ENCODE measurements at places on chromosomes 1 and 21. TPM values are rescaled to one million over a fixed set of nuclear protein-coding genes. Genes with fewer than 3 reads are reported as not detected.

RGS21 gene
- total RNA-seq = not detected

DNA sequence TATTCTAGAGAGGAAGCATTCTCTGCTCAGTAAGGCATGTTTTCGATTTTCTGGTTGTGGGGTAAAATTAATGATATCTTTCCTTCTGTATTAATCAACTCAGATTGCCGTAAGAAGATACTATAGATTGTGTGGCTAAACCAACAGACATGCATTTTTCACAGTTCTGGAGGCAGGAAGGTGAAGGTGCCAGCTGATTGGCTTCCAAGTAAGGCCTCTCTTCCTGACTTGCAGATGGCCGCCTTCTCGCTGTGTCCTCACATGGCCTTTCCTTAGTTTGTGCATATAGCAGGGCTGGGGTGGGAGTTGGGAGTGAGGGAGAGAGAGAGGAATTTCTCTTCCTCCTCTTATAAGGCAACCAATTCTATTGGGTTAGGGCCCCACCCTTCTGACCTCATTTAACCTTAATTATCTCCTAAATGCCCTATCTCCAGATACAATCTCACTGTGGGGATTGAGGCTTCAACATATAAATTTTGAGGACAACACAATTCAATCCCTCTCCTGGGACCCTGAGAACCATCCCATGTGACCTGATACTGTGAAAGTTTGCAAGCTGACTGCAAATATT lies 52.3 kb upstream of the MRPS6 start:
- no peaks in the 10 kb centered on the region for H3K27me3 ChIP-seq
- no peaks in the 10 kb centered on the region for H3K36me3 ChIP-seq
- no peak overlapping the region for H3K27ac ChIP-seq
- no peaks in the 10 kb centered on the region for H3K4me1 ChIP-seq
- DNase-seq = no peak
- no peak overlapping the region for H3K4me3 ChIP-seq

RCSD1 gene
- total RNA-seq = 5.1 TPM

PEAR1 gene
- 9.8 TPM for total RNA-seq

LINGO4 gene
- 0.32 TPM for total RNA-seq

CLCNKA gene
- total RNA-seq = not detected

- no peak overlapping the region for H3K4me3 ChIP-seq
- no peaks in the 10 kb centered on the region for H3K27me3 ChIP-seq
- no peak for DNase-seq
- H3K4me1 ChIP-seq = peaks cover 64% of the 10 kb centered on the region
Measured at GRCh38 chr1:231232870-231233734, 7.9 kb upstream of the GNPAT start.

- H3K4me3 ChIP-seq = no peak overlapping the region
- H3K4me1 ChIP-seq = no peaks in the 10 kb centered on the region
- H3K36me3 ChIP-seq = no peaks in the 10 kb centered on the region
- no peak for DNase-seq
- H3K27me3 ChIP-seq = no peaks in the 10 kb centered on the region
Measured at GRCh38 chr1:65398083-65398482, 22.4 kb upstream of the LEPR start.

ORC1 gene
- total RNA-seq = 2.9 TPM

DNA sequence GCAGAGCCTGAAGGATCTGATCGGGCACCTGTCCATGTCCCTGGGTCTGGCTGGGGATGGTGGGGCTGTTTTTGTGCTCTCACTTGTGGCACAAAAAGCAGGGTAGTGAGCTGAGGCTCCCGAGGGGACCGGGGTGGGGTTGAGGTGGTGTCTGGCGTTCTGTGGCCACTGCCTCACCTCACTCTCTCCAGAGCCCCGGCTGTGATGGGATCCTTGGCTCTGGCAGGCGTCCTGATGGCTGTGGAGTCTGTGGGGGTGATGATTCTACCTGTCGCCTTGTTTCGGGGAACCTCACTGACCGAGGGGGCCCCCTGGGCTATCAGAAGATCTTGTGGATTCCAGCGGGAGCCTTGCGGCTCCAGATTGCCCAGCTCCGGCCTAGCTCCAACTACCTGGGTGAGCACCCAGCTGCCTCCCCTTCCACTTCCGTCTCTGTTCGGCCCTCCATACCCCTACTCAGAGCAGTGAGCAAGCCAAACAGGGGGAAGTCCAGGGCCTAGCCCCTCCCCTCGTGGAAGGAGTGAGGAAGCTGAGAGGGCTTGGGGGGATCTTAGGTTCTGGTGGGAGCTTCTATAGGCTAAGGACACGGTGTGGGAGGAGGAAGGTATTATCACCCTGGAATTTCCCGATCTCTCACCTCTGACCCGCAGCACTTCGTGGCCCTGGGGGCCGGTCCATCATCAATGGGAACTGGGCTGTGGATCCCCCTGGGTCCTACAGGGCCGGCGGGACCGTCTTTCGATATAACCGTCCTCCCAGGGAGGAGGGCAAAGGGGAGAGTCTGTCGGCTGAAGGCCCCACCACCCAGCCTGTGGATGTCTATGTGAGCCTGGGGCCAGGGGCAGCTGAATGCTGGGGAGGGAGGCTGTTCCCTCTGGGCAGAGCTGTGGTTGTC lies 7.0 kb downstream of the ADAMTSL4 start:
- no peak for DNase-seq
- H3K27ac ChIP-seq = no peak overlapping the region
- no peak overlapping the region for H3K4me3 ChIP-seq
- no peaks in the 10 kb centered on the region for H3K27me3 ChIP-seq

SPAG17 gene
- total RNA-seq = not detected

DNA sequence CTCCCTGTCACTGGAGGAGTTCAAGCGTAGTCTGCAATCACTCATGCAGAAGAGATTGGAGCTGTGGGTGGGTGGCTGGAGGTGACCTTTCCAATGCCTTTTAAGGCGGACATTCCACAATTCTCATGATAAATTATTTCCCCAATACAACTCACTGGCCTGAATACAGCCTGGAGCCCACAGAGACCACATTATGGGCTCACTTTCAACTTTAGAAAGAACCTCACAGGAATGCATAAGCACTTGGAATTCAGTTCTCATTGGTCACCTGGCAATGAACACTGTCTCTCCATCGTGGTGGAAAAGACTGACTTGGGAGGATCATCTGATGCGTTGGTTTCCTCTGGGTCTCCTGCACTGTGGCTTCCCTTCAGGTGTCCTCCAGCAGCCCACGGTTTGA lies 151.8 kb upstream of the KCND3 start:
- no peak overlapping the region for H3K27ac ChIP-seq
- no peak for DNase-seq
- H3K4me3 ChIP-seq = no peak overlapping the region
- H3K36me3 ChIP-seq = no peaks in the 10 kb centered on the region
- H3K27me3 ChIP-seq = no peaks in the 10 kb centered on the region

COL24A1 gene
- total RNA-seq = not detected

- no peaks in the 10 kb centered on the region for H3K36me3 ChIP-seq
- H3K27ac ChIP-seq = no peak overlapping the region
- no peak for DNase-seq
- H3K4me1 ChIP-seq = no peaks in the 10 kb centered on the region
Measured at GRCh38 chr1:10867914-10868598, 71.6 kb upstream of the CASZ1 start.

SPATA21 gene
- total RNA-seq = not detected

DNA sequence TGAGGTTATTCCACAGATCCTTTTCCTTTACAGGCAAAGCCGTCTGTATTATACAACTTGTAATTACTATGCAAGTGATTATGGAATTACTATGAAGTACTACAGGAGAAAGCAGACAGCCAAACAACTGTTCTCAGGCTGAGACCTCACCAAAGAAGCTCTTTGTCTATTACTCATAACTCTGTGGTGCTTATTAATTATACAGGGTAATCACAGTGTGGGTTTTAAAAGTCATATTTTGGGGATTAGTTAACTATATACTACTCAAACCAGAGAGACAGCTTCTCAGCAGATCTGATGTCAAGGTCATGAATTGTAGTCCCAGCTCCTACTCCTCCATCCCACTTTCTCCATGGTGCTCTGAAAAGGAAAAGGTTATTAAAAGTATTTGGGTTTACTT lies 49.6 kb downstream of the CTTNBP2NL start:
- H3K36me3 ChIP-seq = no peaks in the 10 kb centered on the region
- H3K4me1 ChIP-seq = no peaks in the 10 kb centered on the region
- H3K4me3 ChIP-seq = no peak overlapping the region

- H3K27ac ChIP-seq = no peak overlapping the region
- peaks cover 4% of the 10 kb centered on the region for H3K4me1 ChIP-seq
- H3K4me3 ChIP-seq = no peak overlapping the region
- no peaks in the 10 kb centered on the region for H3K27me3 ChIP-seq
- no peaks in the 10 kb centered on the region for H3K36me3 ChIP-seq
- DNase-seq = no peak
Measured at GRCh38 chr1:55275941-55276341, 60.8 kb upstream of the USP24 start.

IGSF9 gene
- total RNA-seq = 53.7 TPM

DNA sequence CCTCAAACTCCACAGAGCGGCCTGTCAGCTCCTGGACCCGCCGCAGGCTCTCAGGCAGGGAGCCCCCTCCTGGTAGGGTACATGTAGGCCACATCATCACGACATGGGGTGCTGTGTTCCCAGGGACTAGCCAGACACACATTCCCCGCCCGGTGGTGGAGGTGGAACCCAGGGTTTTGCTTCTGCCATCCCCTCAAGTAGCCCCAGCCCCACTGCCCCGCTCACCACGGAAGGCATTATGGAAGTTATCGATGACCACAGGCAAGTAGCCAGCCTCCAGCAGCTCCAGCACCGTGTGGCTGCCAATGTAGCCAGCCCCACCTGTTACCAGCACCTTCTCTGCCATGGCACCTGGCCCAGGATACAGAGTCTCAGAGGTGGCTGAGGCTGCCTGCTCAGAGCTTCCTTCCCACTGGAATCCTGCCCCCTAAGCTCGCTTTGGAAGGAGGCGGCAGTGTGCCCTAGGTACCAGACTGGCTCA lies 1.9 kb downstream of the GALE start:
- H3K27me3 ChIP-seq = no peaks in the 10 kb centered on the region
- H3K27ac ChIP-seq = peak overlapping the region; percentile 96
- H3K4me1 ChIP-seq = no peaks in the 10 kb centered on the region
- H3K4me3 ChIP-seq = no peak overlapping the region
- peak; percentile 68 for DNase-seq

CBS gene
- 311 TPM for total RNA-seq

- no peak overlapping the region for H3K27ac ChIP-seq
- H3K27me3 ChIP-seq = no peaks in the 10 kb centered on the region
- H3K4me3 ChIP-seq = no peak overlapping the region
Measured at GRCh38 chr1:44970317-44970716, 16.1 kb downstream of the EIF2B3 start.

SAMSN1 gene
- total RNA-seq = 3.0 TPM

- no peaks in the 10 kb centered on the region for H3K4me1 ChIP-seq
- no peaks in the 10 kb centered on the region for H3K36me3 ChIP-seq
- no peak overlapping the region for H3K4me3 ChIP-seq
- DNase-seq = no peak
- H3K27me3 ChIP-seq = no peaks in the 10 kb centered on the region
Measured at GRCh38 chr1:50272912-50273311, 150.3 kb downstream of the DMRTA2 start.

DNA sequence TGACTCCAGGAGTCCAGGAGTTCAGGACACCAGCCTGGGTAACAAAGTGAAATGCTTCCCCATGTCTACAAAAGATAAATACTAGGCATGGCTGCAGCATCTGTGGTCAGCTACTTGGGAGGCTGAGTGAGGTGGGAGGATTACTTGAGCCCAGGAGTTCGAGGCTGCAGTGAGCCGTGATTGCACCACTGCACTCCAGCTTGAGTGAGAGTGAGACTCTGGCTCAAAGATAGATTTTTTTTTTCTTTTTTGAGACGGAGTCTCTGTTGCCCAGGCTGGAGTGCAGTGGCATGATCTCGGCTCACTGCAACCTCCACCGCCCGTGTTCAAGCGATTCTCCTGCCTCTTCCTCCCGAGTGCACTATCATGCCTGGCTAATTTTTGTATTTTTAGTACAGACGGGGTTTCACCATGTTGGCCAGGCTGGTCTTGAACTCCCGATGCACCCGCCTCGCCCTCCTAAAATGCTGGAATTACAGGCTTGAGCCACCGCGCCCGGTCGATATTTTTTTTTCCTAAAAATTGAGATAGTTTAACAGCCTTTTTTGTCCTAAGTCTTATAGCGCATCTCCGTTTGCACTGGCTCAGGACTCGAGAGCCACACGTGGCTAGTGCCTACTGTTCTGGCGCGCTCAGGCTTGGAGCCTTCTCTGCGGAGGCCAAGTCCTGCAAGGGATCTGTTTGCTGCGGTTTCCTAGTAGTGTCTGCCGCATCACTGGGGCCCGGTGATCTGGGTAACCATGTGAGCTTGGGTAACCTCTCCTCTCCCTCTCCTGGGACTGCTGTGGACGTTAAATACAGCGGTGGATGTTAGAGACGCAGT lies 1.0 kb upstream of the MFN2 start:
- no peaks in the 10 kb centered on the region for H3K36me3 ChIP-seq
- H3K27me3 ChIP-seq = no peaks in the 10 kb centered on the region
- H3K27ac ChIP-seq = peak overlapping the region; percentile 96
- H3K4me1 ChIP-seq = peaks cover 8% of the 10 kb centered on the region
- no peak for DNase-seq

DNA sequence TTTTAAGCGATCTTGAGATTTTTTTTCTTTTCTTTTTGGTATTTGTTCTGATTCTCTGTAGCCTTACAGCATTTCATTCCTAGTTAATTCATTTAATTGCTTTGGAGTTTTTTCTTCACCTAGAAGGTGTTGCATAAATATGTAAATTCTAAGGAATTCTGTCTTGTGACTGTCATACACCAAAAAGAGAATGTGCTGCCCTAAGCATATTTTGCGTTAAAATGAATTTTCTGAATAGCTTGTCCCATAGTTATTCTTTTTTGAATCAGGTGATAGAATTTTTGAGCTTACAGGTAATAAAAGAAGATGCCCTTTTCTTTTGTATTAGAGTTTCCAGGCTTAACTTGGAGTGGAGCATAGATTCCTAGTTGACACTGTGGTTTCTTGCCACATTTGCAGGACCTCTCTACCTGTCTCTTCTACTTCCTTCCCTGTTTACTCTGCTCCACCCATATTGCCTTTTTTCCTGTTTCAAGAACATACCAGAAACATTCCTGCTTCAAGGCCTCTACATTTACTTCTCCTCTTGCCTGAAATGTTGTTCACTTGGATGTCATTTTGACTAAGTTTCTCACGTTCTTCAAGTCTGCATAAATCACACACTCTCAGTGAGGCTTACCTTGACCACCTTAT lies 53.2 kb downstream of the KIF1B start:
- H3K4me1 ChIP-seq = no peaks in the 10 kb centered on the region
- no peaks in the 10 kb centered on the region for H3K36me3 ChIP-seq
- H3K4me3 ChIP-seq = no peak overlapping the region
- DNase-seq = no peak
- H3K27ac ChIP-seq = no peak overlapping the region

LPAR3 gene
- total RNA-seq = not detected

Measured in right lobe of liver (tissue), 6 donors.